Endothelial cell of umbilical vein (primary cell): ENCODE measurements at places on chromosomes 3 and 15. TPM values are rescaled to one million over a fixed set of nuclear protein-coding genes. Genes with fewer than 3 reads are reported as not detected.

The LIPC gene
- polyA plus RNA-seq = not detected in 2 replicates

The ROBO1 gene
- 4.3 and 5.9 TPM in 2 replicates for polyA plus RNA-seq

The PIERCE2 gene
- 1.4 and 1.8 TPM in 2 replicates for polyA plus RNA-seq

The OR5H6 gene
- polyA plus RNA-seq = not detected in 2 replicates

The RTP3 gene
- 0.06 TPM in 1 of 2 replicates, not detected in the other for polyA plus RNA-seq

The RASGRP1 gene
- 0.15 and 0.16 TPM in 2 replicates for polyA plus RNA-seq

The NRG4 gene
- polyA plus RNA-seq = not detected in 2 replicates

The GOLGA6A gene
- polyA plus RNA-seq = not detected in 2 replicates

The CELSR3 gene
- polyA plus RNA-seq = 0.25 and 0.32 TPM in 2 replicates

The TM4SF1 gene
- 1,270 and 1,407 TPM in 2 replicates for polyA plus RNA-seq

The VWA5B2 gene
- polyA plus RNA-seq = 0.03 TPM in 1 of 2 replicates, not detected in the other

The GOLGA8S gene
- 0.02 and 0.04 TPM in 2 replicates for polyA plus RNA-seq

The PIK3CB gene
- 6.2 and 9.0 TPM in 2 replicates for polyA plus RNA-seq

The KNG1 gene
- polyA plus RNA-seq = not detected in 2 replicates

The RAB7A gene
- 215 and 243 TPM in 2 replicates for polyA plus RNA-seq

The PRR20G gene
- polyA plus RNA-seq = not detected in 2 replicates

The MST1R gene
- 2.4 and 3.6 TPM in 2 replicates for polyA plus RNA-seq
